Stimulated activated CD4-positive, alpha-beta T cell treated with anti-CD3 and anti-CD28 coated beads, Interleukin-12 subunit alpha, Interleukin-12 subunit beta, amount 100 ng/mL, for 48 hours (primary cell): ENCODE measurements at places on chromosomes 1 and 21.

DNA sequence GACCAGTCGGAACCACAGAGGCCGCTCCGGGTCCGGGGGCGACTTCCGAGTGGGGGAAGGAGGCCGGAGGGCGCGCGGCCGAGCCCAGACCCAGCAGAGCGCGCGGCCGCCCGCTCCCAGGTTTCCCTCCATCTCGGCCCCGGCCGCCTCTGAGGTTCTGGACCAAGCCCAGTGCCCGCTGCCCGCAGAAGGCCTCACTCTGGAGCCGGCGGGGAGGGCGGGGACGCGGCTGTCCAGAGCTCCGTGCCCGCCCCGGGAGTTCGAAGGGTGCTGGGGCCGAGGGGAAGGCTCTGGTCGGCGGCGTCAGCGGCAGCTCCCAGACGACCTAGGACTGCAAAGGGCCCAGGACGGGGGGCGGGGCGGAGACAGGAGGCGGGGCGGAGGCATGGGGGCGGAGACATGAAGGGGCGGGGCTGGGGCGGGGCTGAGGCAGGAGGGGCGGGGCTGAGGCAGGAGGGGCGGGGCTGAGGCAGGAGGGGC is 48.0 kb upstream of the SLC19A1 start:
- peak; percentile 63 for DNase-seq

DNA sequence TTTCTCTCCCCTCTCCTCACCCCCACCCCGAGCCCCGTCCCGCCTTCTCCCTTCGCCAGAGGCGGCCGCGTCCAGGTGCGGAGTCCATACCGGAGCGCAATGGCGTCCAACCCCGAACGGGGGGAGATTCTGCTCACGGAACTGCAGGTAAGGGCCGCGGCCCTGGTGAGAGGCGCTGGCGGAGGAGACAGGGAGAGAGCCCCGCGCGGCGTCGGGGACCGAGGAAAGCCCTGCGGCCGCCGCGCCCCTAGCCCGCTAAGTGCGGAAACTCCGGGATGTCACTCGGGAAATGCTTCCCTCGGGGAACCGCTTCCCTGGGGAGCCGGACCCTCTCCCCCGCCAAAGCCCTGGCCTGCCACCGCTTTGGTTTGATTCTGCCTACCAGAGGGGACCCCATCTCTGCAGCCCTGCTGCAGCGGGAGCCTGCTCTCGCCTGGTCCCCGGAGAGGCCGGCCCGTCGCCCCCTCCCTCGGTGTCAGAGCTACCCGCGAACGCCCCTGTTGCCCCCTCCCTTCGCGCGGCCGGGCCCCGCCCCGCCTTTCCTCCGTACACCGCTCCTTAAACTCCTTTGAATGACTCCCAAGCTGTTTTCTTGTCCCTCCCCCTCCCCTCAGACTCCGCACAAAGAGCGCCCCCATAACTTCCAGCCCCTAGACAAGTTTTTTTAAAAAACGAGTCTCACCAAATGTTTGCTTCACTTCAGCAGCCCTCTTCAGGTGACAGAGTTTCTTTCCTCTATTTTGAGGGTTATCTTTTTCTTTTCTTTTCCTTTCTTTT is 597 bp downstream of the PKN2 start:
- peak; percentile 57 for DNase-seq

- no peak for DNase-seq
Measured at GRCh38 chr21:34545079-34545884, 33.3 kb upstream of the KCNE1 start.

DNA sequence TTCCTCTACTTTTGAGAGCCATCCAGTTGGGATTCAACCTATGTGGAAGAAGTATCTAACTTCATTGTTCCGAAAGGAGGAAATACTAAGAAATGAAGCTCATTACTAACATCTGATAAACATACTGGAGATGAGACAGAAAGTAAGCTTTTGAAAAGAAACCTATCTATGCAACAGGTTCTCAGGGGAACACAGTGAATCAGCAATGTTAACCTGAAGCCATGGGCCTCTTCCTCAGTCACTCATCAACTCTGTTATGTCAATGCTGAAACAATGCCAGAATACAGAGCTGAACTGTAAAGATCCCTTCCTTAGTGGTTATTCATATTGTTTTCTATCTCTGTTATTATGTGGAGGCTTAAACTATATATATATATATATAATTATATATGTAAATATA is 55.5 kb upstream of the ESRRG start:
- no peak for DNase-seq

DNA sequence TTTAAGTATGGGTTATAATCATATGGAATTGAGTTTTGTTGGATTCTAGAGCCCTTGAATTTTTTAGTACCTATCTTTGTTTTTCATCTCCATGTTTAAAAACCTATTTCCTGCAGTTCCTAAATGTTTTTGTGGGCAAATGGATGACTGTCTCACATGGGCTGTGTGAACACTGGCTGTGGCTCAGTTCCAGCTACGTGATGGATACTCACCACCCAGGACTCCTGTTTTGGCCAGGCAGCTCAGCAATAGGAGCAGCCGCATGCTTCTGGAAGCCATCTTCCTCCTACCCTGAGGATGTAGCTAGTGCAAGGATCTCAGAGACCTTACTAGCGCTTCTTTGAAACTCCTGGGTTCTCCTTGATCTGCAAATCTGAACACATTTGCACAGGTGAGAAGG is 2.8 kb downstream of the REG4 start:
- DNase-seq: no peak
